ENCODE measurements at places on chromosomes 1 and 21.

DNA sequence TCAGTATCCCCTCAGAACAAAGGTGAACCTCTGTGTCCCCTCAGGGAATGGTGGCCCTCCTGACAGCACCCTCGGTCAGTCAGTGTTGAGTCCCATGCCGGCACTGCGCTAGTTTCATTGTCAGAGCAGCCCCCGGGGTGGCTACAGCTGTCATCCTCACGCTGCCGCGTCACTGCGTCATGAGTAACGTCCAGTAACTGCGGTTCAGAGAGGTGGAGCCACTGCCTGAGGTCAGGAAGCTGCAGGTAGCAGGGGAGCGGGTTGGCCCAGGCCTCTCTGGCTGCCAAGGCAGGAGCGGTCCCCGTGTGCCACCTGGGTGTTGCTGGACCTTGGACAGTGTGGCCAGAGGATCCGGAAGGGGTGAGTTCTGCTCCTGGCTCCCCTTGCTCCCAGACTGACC lies 20.2 kb upstream of the WNT4 start:
- no peak for DNase-seq

DNA sequence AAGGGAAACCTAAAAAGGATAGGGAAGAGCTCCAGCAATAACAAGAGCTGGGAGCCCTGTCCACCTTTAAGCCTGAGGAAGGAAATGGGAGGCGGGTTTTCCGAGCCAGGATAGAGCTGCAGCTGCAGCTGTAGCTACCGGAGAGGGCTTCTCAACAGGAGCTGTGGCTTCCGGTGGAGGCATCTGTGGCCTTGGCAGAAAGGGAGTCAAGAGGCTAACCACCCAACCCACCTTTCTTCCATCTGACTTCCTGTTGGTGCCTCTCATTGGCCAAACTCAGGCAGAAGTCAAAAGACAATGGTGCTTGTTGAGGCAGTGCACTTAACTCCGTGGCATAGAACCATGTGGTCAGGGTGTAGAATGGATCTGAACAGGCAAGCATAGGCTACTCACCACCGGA lies 313.1 kb upstream of the DAB1 start:
- DNase-seq: no peak

- DNase-seq: no peak
These were observed at the start of gene KMO for GRCh38 chr1:241532162-241532531. Gene KMO, plus strand, starts transcription at chr1:241532378. Its CDS starts 67 bp downstream, at chr1:241532445.

GRCh38 chr1:176466514-176466913 lies 3.5 kb downstream of the PAPPA2 start:
- DNase-seq: no peak

GRCh38 chr1:3428899-3429298 lies 25.6 kb upstream of the ARHGEF16 start:
- no peak for DNase-seq

GRCh38 chr1:154533952-154534844 lies 24.3 kb downstream of the UBE2Q1 start:
- DNase-seq: no peak

- no peak for DNase-seq
These were observed 9.8 kb downstream of the STPG1 start for GRCh38 chr1:24403806-24404205.

DNA sequence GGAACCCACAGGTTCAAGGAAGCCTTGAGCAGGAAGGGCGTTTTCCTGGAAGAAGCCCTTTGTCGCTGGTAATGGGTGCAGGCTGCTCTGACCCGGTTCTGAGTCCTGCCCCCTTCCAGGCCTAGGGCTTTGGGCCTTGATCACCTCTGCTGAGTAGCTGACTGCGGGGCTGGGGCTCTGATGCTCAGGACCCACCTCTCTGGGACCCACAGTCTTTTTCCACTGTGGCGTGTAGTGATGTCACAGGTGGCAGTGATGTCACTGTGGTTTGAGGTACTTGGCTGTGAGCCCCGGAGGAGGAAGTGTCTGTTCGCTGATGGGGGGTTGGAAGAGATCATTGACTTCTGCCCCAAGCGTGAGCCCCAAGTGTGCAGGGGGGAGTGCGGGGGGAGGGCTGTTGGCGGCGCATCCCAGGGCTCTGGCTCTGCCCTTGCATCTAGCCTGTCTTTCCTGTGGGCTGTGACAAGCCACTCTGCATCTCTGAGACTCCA lies 6.9 kb downstream of the TNFRSF1B start:
- no peak for DNase-seq

DNA sequence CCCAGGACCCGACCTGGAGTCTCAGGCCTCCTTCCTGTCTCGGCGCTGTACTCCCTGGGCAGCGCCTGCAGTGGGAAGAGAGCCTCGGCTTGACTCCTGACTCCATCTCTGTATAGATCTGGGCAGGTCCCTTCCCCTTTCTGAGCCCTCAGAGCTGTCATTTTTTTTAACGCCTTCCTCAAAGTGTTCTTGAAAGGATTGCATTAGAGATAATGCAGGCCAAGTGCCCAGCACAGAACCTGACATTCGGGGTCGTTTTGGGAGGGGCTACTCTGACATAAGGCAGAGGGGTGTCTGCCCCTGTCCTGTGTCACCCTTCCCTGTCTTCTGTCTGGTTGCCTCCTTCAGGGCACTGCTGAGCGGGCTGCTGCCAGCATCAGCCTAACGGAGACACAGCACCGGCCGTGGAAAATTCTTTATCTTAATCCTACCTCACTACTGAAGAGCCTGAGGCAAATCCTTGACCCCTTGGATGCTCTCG lies 271.6 kb downstream of the TRABD2B start:
- no peak for DNase-seq

GRCh38 chr1:30611741-30612309 lies 111.6 kb downstream of the MATN1 start:
- no peak for DNase-seq

DNA sequence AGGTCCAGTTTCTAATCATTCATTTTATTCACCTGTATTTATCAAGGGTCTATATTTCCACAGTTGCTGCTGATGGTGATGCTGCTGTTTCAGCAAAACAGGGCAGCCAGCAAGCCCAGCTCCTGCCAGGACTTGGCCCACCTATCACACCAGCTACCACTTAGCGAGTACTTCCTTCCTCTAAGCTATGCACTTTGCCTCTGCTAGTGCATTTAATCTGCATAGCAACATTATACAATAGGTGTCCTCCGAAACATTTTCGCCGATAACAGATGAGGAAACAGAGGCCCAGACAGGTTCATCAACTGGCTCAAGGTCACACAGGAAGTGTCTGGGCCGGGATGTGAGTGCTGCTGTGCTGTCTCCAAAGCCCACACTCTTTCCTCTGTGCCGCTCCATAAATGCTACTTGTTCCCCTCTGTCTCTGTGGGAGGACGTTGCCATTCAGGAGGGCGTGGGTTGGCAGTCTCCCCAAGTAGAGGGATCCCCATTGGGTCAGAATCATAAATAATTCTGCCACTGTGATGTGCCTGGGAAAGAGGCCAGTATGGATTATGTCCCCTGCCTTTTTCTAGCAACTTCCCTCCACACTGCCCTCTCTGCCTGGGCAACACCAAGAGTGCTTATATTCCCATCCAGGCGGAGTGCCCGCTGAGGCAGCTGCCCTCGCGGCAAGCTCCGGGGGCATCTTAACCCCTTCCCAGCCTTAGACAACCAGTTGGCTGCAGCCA lies 9.4 kb upstream of the PLEKHA6 start:
- DNase-seq: no peak

DNA sequence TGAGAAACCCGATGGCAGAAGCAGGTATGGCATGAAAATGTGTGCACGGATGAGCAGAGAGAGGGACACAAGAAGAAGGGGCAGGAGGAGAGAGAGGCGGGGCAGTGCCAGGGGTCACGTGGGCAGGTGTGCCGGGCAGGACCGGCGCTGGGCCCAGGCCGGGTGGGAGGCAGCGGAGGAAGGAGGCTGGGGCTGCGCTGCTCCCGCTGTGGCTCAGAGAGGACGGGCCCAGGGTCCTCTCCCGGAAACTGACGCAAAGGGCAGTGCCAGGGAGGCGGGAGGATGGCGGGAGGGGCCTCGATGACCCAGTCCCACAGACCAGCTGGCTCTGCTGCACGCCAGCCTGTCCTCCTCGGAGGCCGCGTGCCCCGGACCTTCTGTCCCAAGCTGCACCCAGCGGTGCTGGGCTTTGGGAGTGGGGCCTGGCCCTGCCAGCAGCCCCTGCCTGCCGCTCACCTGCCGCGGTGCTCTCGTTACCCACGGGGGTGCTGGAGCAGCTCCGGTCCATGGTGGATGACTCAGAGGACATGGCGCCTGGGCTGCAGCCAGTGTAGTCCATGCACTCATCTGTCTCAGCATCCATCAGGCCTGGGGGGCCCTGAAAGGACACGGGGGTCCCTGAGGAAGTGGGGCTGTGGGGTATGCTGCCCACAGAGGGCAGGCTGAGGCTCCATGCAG lies 153.9 kb downstream of the CASZ1 start:
- DNase-seq: no peak

DNA sequence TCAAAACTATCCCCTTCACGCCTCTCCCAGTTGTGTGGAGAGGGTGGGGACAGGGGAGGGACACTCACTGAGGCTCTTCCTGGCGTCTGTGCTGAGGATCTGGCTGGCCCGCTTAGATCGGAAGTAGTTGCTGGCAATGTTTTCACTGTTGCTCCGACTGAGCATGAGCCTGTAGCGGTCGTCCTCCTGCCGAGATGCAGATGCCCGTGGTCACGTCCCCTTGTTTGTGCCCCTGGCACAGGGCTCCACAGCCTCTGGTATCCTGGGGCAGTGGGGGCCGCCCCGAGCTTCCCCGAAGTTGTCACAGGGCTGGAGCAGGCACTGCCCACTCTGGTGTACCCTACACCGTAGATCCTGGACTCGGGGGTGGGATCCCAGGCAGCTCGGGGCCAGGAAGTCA lies 5.0 kb upstream of the DDOST start:
- no peak for DNase-seq

- no peak for DNase-seq
These were observed 620.5 kb upstream of the PKN2 start for GRCh38 chr1:88063605-88064004.

GRCh38 chr1:42567038-42567437 lies 91.2 kb upstream of the PPIH start:
- no peak for DNase-seq

GRCh38 chr1:70202173-70202758 lies 3.1 kb downstream of the LRRC40 start:
- DNase-seq: no peak

GRCh38 chr21:25999921-26000582 lies 170.5 kb downstream of the APP start:
- DNase-seq: no peak

DNA sequence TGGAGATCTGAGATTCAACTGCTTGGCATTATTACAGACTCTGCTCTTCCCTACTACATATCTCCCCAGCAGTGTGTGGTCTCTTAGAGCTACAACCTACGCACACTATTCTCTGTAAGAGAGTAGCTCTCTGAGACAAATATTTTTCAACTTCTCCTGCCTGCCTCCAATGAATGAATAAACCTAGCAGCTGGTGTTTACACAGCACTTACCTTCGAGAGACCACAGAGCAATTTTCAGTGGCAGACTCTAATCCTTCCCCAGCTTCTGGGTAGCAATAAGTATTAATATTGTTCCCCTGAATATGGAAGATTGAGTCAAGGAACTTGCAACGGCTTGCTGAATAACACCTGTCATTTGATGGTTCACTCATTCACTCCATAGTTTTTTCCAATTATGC lies 350.9 kb upstream of the SPAG17 start:
- DNase-seq: no peak

DNA sequence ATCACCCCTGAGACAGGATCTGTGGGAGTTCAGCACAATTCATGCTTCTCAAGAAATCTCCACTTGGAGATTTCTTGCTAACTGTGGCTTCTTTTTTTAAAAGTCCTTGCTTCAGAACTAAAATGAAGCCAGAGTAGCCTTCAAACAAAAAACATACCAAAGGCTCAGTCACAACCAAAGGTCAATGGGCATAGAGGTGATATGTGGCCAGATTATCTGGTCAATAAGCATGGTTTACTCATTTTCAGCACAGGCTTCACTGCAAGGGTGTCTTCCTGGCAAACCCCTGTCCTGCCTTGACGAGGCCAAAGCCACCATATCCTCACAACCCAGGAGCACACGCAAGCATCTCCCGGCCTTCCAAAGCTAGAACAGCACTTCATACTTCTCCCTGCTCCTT lies 11.2 kb upstream of the SPRR4 start:
- no peak for DNase-seq

GRCh38 chr1:41003640-41004220 lies 17.8 kb downstream of the SLFNL1 start:
- peak; percentile 100 for DNase-seq

GRCh38 chr1:183101841-183102276 lies 78.6 kb downstream of the LAMC1 start:
- no peak for DNase-seq

DNA sequence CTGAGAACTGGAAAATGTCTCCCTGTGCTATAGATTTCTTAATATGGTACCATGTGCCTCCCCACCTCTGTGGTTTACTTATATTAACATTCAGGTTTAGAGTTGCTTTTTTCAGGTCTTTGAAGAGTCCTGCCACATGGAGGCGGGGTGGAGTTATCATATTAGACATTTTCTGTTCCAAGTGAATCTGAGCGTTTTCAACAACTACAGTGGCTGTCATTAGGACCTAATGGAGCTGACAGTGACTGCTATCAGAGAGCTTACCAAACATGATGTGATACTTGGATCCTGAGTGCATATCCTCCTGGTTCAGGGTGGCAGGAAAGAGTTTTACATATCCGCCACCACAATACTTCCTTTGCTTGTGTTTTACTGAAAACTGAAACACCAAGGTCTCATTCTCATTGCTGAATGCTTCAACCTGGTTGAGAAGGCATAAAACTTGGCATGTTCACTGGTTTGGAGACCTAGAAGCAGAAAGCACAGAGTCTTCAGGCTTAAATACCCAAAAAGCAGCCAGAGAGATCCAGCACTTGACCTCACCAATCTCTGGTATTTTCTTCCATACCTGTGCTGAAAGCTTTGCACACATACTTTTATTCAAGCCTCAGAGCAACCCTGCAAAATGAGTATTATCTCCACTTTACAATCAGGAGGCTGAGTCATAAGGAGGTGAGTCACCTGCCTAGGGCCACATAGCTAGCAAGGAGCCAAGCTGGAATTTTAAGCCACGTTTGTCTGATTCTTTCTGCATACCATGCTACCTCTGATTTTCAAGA lies 47.4 kb upstream of the OSBPL9 start:
- DNase-seq: no peak

DNA sequence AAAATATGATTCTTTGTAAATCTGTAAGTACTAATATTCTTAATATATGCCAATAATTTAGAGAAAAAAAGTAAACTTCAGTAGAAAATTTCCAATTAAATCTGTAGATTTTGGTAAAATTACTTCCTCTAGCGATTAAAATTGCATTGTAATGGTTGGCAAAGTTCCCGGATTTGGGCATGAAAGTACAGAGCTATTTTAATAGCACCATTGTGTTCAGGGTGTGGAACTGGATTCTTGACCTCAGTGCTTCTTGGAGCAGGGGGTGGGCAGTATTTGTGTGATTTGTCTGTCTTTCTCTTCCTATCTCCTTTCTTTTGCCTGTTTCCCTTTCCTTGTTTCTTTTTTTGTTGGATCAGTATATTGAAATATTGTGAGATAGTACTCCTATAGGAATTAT lies 72.1 kb downstream of the DNM3 start:
- DNase-seq: no peak

- DNase-seq: no peak
These were observed 7.2 kb upstream of the ETS2 start for GRCh38 chr21:38798481-38798882.

GRCh38 chr21:45982758-45983648 lies 1.4 kb downstream of the COL6A1 start:
- DNase-seq: no peak
